ENCODE measurements at places on chromosomes 7 and 10. TPM values are rescaled to one million over a fixed set of nuclear protein-coding genes. Genes with fewer than 3 reads are reported as not detected.

Gene ITPRID1
- not detected for polyA plus RNA-seq

Gene LLCFC1
- not detected for polyA plus RNA-seq

Gene ELN
- polyA plus RNA-seq: 2.8 TPM

Gene RNF148
- not detected for polyA plus RNA-seq
